ENCODE measurements at places on chromosomes 1 and 21.

DNA sequence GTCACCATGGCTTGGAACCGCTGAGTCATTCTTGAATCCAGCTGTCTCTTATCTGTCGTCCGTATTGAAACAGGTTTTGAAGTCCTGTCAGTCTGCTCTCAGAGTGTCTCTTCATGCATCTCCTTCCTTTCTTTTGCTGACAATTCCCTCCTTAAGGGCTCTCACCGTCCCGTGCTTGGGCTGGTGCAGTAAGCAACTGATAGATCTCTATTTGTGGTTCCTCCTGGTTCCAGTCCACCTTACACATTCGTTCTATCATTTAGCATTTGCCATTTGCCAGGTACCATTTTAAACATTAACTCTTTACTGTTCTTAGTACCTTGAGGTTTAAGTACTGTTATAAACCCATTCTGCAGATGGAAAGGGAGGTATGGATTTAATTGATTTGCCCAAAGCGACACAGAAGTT, 88.9 kb downstream of the DYRK1A start:
- no peak for DNase-seq

GRCh38 chr1:46484783-46485490, 4.7 kb upstream of the DMBX1 start:
- no peak for DNase-seq

DNA sequence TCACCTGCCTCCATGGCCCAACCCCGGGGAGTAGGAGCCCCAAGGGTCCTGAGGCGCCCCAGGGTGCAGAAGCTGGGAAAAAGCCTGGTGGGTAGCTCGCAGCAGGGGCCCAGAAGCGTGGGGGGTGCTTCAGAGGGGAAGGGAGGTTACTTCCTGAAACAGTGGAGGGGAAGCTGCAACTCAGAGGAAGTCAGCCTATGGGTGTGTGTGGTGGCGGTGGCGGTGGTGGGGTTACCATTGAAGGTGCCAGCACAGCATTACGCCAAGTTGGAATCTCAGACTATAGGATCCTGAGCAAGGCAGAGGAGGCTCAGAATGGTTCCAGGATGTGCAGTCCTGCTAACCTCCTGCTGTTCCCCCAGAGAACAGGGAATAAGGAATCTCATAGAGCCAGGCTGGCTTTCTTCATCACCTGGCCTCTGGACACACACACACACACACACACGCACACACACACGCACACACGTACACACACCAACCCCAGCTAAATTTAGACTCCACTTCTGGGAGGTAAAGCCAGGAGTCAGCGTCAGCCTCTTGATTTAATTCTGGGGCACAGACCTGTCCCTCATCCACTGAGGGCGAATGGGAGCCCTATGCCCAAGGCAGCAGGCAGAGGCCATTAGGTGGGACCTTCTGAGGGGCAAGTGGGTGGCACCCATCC, 1.3 kb downstream of the DENND4B start:
- no peak for DNase-seq

DNA sequence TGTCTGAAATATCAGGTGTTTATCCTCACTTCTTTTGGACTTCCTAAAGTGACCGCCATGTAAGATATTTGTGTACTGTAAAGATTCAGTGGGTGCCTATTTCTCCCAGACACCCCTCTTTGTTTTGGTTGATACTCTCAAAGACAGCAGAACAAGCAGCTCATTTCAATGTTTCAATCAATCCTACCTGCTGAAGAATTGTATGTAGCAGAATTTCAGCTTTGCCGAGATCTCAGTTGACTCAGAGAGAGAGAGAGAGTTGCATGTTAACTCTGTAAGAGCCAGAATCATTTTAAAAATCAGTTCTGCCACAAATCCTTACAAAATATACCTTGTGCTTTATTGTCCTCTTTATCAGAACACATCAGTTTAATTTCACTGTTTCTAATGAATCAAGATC, 987.3 kb downstream of the ADGRL2 start:
- DNase-seq = no peak

- no peak for DNase-seq
Measured at GRCh38 chr1:16231331-16232315, 5.4 kb downstream of the CPLANE2 start.

GRCh38 chr1:74953622-74954021, 180.6 kb upstream of the LHX8 start:
- DNase-seq = no peak

DNA sequence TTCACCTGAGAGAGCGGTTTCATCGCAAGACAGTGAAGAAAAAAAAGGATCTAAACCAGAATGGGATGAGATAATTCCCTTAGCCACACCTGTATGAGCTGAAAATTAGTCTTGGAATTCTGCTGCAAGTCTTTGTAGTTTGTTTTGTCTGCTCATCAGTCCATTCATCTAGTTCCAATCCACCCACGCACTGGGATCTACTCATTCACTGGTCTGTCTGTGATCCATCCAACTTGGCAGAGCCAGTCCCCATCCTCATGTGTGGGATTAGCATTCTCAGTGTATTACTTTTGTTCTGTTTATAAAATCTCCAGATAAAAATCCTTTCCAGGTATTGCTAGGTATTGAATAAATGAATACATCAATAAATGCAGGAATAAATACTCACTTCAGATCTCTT, 266.5 kb upstream of the USP24 start:
- no peak for DNase-seq

Measured in kidney epithelial cell (primary cell).